ENCODE measurements at places on chromosomes 6 and 20.

DNA sequence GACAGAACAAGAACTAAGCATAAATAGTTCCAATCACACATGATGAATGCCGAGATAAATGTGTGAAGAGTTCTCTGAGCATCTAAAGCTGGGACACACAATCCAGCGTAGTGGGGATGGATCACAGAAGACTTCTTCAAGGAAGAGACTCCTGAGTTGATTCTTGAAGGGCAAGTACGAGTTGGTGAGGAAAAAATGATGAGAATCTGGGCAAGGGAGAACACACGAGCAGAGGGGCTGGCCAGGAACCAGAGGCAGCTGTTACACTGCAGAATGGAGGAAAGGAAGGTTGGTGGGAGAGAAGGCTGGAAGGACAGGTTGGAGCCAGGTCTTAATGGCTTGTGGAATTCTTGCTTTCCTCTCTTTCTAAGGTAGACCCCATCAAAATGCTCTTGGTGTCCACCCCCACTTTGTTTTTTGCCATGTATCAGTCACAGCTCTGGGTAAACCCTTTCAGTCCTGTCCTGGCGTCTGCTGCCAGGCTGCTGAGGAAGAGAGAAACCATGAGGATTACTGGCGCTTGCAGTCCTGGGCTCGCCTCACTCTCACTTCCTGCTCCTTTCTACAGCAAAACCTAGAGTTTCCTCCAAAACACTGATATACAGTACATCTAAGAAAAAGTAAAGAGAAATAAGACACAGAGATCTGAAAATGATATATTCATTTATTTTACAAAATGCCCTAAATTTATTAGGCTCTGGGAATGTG, 127.6 kb upstream of the FAM184A start:
- no peak for DNase-seq

DNA sequence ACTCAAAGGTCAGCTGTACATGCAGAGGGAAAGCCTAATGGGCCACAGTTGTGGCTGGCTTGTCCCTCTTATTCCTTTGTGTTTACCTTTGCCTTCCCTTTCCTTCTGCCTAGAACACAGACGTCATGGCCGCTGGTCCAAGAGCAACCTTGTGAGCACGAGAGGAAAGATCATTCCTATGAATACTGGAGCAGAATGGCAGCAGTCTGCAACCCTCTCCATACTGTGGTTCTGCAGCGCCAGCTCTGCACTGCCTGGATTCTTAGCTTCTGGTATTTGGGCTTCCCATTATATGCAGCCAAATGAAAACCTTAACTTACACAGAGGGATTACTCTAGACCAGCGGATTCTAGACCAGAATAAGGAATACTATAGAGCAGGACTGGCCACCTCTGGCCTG, 12.4 kb downstream of the TBC1D7 start:
- DNase-seq = no peak

GRCh38 chr6:4434655-4435054, 299.3 kb upstream of the ECI2 start:
- DNase-seq = no peak

- no peak for DNase-seq
Observed at GRCh38 chr6:88167352-88167937, 1.3 kb upstream of the CNR1 start.

- DNase-seq = no peak
Observed at GRCh38 chr6:108627692-108628550, 67.2 kb downstream of the FOXO3 start.

DNA sequence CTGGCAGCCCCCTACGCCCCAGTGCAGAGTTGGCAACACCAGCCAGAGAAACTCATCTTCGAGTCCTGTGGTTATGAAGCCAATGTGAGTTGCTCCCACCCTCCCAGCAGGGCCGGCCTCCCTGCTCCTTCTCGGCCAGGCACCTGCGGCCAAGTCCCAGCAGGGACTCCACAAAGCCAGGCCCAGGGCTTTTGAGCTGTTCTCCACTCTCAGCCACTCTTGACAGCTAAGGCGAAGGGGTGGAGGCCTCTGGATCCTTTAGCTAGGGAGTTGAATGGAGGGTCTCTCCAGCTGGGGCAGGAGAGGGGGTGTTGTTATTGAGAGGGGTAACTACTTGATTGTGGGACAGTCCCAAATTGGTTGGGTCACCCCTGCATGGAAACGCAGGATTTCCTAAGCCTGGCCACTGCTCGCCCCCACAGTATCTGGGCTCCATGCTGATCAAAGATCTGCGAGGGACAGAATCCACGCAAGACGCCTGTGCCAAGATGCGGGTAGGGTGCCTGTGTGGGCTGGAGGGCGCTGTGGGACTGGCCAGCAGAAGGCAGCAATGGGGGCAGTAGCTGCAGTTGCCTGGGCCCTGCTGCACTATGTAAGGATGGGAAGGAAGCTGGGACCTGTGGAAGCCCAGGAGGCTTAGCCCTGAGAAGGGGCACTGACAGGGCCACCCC, 58.3 kb downstream of the TCP11 start:
- DNase-seq = no peak

DNA sequence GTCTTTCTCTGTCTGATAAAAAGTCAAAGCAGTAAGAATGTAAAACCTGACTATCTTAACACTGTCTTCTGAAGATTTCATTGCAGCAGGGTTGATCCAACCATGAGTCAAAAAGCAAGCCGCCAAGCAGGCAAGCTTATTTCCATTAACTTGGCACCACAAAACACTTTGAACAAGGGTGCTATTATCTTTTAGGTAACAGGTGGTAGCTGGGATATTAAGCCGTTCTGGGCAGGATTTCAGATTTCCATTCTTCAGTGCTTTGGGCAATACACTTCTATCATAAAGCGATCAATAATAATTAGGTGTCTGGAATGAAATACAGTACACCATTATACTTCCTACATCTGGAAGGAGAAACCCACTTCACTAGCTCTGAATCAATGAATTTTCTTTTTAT, 181.9 kb downstream of the TBC1D7 start:
- no peak for DNase-seq

DNA sequence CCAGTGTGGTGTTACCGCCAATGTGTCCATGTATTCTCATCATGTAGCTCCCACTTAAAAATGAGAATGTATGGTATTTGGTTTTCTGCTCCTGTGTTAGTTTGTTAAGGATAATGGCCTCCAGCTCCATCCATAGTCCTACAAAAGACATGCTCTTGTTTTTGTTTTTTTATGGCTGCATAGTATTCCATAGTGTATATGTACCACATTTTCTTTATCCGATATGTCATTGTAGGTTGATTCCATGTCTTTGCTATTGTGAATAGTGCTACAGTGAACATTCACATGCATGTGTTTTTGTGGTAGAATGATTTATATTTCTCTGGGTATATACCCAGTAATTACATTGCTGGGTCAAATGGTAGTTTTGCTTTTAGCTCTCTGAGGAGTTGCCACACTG, 207.2 kb downstream of the CDKAL1 start:
- DNase-seq = no peak

GRCh38 chr20:61567204-61567603, 315.1 kb downstream of the CDH4 start:
- no peak for DNase-seq

DNA sequence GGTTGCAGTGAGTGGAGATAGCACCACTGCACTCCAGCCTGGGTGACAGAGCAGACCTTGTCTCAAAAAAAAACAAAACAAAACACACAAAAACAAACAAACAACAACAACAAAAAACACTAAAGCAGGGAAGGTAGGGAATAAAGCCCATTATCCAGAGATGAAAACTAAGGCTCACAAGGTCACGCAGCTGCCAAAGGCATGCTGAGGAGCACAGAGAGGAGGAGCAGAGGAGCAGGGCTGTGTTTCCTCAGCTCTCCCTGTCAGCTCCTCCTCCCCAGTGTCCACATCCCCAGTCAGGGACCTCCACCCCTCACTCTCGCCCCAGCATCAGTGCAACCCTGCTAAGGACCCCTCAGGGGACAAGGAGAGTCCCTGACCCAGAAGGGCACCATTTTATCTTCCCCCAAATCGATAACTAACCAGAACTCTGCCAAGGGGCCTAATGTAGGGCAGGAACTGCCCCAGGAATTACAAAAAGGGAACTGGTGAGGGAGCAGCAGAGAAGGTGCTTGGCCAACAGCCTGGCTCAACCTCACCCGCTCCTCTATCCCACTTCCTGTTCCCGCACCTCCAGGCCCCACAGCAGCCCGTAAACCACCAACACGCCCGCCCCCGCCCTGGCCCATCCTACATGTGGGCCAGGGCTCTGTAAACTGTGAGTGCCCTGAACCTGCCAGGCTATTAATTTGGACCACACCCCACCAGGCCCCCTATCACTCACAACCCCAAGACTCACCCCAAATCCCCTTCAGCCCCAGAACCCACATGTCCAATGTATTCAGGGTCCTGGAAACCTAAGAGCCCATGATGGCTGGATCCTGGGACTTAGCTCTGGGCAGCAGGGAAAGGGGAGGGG, 9.0 kb downstream of the TEAD3 start:
- no peak for DNase-seq

GRCh38 chr6:146997062-146997461, 207.2 kb upstream of the STXBP5 start:
- DNase-seq = no peak

DNA sequence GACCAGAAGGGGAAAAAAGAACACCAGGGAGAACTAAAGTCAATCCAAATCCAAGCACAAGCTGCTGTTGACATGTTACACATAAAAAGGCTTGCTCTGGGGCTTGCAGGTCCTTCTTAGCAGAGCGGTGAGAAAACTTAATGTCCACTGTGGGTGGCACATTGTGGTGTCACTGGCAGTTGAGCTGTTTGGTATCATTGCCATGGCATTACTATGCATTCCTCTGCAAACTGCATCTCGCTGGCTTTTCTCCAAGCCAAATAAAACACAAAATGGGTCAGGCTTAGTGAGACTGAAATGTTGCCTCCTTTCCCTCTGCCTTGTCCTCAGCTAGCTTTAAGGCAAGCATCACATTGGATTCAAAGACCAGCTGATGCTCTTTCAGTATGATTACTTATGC, 40.9 kb downstream of the LY86 start:
- no peak for DNase-seq

DNA sequence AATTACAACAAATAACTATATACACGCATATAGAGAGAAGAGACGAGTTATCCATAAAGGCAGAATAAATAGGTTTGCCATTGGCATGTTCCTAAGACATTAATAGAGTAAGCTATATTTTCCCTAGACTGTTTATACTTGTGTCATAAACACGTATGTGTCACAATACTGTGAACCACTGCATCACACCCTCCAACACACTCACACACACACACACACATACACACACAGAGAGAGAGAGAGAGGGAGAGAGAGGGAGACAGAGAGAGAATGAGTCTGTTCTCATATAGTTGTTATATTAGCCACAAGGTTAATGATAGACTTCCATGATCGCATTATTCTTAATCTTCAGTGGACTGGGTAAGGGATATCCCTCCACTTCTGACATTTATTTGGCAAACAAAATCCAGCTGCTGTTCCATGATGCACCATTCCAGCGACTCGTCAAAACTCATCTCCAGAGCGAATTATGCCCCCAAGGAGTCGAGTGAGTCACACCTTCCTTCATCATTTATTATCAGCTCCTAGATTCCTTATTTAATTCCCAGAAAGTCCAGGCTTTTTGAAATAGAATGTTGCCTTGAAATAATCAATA, 82.8 kb upstream of the HIVEP1 start:
- DNase-seq = no peak

DNA sequence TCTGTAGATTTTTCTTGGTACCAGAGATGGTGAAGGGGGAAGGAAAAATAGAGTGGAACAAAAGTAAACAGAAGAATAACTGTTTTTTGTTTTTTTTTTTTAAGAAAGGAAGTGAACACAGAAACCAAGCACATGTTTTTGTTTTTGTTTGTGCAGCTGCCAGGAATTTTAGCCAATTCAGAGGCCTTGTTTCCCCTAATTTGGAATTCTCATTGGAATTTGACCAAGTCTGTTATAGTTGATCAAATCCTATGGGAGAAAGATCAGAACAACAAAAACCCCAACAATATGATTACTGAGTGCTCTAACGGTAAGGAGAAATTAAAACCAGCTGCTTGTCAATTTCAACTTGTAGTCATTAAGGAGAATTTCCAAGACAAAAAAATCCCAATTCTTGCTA, 18.2 kb upstream of the IL22RA2 start:
- DNase-seq = no peak

- DNase-seq = no peak
Observed at GRCh38 chr20:24034820-24035219, 46.2 kb upstream of the GGTLC1 start.

GRCh38 chr6:64683682-64684081, 1023.3 kb downstream of the EYS start:
- no peak for DNase-seq

GRCh38 chr6:134719286-134719685, 230.6 kb downstream of the ALDH8A1 start:
- no peak for DNase-seq

- no peak for DNase-seq
Observed at GRCh38 chr6:6736791-6737654, 148.5 kb downstream of the LY86 start.

DNA sequence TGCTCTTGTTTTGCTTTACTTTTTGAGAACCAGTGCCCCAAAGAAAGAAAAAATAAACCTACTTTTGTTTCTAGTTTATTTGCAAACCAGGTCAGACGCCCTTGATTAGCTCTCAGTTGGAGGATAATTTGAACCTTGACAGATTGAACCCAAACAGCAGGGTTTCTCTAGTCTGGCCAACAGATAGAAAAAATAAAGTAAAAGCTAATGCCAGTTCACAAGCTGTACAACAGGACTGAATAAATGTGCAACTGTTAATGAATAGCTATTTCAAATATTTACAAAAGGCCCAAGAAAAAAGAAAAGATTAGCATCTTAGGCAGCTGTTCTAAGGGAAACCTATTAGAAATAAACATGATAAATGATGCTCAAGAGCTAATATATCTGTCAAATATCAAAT, 331.8 kb downstream of the CDKAL1 start:
- DNase-seq = no peak

DNA sequence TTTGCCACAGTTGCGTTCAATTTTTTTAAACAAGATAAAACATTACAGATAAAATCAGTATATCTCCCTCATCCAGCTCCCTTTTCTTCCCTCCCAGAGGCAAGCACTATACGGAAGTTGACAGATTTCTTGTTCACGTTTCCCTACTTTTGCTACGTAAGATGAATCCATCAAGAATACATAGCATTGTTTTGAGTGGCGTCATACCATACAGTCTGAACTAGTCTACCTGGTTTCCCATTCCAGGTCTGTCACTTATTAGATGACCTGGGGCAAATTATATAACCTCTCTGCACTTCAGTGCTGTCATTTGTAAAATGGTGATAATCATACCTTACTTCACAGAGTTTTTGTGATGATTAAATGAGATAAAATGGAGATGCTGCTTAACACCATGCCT, 184.3 kb upstream of the SOX4 start:
- DNase-seq = no peak

DNA sequence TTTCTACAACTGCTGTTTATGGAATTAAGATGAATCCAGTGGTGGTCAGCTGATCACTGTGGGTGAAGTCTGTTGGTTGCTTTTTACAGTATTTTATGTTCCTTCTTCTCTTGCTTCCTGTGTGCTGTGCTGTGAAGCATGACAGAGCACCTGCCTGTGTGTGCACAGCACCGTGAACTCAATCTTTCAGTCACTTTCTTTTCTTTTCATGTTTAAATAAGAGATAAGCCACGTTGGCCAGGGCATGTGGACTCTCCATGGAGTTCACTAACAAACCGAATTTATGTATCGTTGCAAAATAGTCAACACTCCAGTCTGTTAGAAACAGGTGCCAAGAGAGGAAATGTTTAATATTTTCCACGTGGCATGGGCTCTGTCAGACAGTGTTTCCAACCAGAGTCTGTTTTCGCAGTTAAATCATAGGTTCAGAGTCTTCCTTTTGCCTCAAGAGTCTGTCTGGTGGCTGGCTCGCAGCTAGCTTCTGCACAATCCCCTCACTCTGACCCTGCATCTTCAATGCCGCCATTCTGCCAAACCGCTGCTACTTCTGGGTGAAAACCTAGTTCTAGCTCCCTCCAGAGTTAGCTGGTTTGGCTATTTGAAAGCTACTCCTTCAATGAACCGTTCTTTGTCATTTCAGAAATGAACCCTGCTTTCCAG, 73.2 kb downstream of the QRSL1 start:
- no peak for DNase-seq

Data from GOT3 (cell line).